ENCODE measurements at places on chromosomes 2 and 18.

DNA sequence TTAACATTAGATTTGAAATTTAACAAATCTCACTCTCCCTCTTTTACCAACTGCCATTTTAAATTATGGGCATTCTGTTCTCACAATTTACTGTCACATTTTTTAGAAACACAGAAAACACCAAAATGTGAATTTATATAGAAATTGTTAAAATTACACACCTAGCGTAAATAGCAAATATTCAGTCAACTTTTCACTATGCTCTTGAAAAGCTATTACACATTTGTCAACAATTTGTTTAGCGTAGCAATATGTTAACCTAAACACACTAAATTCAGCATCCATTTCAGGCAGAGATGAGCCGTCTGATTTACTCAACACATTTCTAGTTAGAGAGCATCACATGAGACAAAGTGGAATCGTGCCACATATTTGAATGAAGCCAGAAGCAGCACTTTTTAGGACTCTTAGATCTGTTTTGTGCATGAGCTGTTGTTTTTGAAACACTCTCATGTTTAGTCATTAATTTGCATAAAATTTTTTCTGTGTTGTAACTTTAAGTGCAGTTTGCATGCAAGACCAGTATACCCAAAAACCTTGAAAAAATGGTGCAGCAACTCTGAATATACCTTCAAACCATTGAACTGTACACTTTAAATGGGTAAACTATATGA lies 8.2 kb downstream of the TTC32 start:
- DNase-seq = no peak

DNA sequence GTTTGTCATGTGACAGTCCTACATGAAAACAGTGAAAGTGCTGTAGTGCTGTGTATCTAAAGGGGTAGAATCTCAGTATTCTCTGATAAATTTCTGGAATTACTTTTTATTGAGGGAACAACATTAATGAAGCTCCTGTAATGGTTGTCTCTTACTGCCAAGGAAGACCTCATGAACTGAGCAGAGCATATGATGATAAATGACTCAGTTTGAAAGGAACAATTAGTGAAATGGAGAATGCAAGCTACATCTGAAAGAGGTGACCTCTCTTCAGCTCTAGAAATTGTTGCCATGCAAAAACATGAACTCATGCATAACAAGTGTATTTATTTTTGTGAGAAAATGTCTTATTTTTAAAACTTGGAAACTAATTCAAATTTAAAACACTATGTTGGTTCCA lies 93.6 kb downstream of the SCN9A start:
- DNase-seq = no peak

GRCh38 chr2:233639860-233640259 lies 3.6 kb downstream of the UGT1A10 start:
- DNase-seq = no peak

DNA sequence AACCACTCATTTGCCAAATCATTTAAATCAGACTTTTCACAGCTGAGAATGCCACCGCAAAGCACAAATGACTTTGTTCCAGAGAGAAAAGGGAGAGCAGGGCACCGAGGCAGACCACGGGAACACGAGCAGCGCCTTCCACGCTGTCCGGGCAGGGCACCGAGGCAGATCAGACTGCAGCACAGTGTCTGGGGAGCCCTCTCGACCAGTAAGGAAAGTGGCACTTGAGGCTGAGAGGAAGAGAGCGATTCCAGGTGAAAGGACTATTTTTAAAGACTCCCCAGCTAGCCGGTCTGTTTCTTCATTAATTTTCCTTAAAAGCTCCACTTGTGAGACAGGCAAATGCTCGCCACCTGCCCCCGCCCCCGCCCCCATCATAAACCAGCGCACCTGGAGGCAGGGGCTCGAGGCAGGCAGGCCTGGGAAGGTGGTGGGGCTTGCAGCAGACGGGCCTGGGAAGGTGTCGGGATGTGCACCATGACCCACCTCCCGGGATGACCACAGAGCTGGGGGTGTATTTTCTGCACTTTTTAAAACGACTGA lies 80.9 kb upstream of the CTDP1 start:
- DNase-seq = no peak

DNA sequence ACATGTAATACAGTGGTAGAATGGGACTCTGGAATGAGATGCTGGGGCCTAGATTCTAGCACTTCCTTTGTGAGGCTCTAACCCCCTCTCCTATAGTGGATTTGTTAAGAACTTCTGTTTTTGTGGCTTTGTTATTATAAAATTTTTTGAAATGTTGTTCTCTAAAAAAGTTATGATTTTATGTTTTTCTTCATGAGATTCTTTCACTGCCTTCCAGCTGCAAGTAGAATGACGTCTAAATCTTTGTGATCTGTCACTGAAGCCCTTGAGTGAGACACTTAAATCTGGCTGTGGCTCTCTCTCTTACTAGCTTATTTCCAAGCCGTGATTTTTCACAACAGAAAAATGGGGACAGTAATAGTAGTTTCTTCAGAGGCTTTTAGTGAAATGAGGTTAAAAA lies 1.6 kb downstream of the CASP8 start:
- no peak for DNase-seq

- no peak for DNase-seq
Observed at GRCh38 chr2:26344581-26345282, 1.2 kb upstream of the SELENOI start.

DNA sequence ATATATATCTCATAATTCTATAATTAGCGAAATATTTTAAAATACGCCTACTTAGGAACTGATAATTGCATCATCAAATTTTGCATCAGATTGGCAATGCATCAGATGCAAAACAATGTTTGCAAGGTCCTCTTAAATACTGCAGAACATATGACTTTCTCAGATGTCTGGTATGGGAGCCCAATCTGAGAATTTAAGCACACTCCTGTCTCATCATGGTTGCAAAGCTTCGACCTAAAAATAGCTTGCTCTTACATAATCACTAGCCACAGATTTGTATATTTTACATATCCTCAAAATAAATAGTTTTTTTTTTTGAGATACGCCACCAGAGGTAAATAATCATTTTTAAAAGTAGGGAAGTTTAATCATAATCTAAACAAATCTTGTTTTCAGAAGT lies 123.2 kb downstream of the CABYR start:
- no peak for DNase-seq

DNA sequence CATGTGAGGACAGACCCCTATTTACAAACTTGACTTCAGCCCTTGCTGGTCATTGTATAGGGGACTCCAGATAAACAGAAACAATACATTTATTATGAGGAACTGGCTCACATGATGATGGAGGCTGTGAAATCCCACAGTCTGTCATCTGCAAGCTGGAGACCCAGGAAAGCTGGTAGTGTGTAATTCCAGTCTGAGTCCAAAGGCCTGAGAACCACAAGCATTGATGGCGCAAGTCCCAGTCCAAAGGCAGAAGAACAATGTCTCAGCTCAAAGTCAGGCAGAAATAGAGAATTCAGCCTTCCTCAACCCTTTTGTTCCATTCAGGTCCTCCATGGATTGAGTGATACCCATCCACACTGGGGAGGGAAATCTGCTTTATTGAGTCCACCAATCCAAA lies 28.1 kb upstream of the SPP2 start:
- DNase-seq = no peak

GRCh38 chr2:8572712-8573233 lies 109.1 kb upstream of the ID2 start:
- no peak for DNase-seq

- DNase-seq = no peak
Observed at GRCh38 chr2:46461709-46462171, 17.6 kb upstream of the TMEM247 start.

- DNase-seq = no peak
Observed at GRCh38 chr2:133062931-133063665, 393.1 kb upstream of the LYPD1 start.

- DNase-seq = no peak
Observed at GRCh38 chr18:54774423-54774822, 53.9 kb upstream of the RAB27B start.

DNA sequence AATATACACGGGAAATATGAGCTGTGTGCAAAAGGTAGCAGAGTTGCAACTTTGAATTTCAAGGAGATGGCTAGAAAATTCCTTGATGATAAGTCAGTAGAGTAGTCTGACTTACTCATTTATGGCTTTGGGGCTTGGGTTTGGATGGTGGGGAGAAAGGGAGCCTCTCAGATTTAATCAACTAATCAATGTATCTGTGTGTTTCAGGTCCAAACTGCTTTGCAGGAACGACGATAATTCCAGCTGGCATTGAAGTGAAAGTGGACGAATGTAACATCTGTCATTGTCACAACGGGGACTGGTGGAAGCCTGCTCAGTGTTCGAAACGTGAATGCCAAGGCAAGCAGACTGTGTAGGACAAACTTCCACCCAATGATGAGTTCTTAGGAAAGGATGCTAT lies 164.6 kb downstream of the VWC2L start:
- no peak for DNase-seq

- peak; percentile 59 for DNase-seq
Observed at GRCh38 chr2:203909261-203909967, 27.1 kb upstream of the ICOS start.

- DNase-seq = no peak
Observed at GRCh38 chr2:88760819-88761598, 69.5 kb downstream of the RPIA start.

DNA sequence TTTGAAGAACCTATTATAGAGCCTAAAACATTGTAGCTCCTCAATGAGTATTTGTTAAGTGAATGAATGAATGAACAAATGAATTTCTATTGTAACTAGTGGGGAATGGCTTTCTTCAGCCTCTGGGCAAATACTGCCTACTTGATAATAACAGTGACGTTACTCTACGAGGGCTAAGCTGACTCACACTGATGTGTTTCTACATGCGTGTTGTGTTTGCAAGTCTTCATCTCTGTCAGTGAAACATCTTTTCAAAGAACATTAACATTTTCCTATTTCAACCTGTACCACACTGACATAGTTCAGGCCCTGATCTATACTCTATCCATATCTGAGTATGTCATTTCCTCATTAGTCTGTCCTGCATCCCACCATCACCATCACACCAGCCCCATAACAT lies 319.9 kb upstream of the ACVR2A start:
- no peak for DNase-seq

DNA sequence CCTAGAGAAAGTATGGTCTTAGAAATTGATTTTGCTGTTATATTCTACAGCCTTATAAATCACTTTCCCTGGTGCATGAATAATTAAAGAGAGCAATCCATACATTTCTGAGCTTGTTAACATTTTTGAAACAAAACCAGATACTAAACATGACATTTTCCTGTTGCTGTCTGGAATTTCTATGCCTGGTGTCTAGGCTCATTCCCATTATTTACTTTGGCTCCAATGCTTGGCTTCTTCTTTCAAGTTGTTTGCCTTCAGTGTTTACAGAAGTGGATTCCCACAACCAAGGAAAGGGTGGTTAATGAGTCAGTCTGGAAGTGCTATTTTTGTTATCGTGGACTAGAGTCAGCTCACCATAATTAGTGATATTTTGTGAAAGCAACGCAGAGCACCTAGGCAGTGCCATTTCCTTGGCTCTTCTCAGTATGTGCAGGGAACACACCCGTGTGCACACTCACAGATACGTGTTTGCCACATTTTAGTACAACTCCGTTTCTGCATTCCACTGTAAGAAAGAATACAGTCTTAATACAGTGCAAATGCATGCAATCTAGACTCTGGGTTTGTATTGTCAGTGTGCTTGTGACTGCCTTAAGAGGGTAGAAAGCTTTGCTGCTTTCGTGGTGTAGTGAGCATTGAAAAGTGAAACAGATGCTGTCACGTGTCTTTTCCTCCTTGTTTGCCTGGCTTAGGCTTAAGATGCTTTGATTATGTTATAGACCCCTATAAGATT lies 185.0 kb upstream of the RASGRP3 start:
- no peak for DNase-seq

DNA sequence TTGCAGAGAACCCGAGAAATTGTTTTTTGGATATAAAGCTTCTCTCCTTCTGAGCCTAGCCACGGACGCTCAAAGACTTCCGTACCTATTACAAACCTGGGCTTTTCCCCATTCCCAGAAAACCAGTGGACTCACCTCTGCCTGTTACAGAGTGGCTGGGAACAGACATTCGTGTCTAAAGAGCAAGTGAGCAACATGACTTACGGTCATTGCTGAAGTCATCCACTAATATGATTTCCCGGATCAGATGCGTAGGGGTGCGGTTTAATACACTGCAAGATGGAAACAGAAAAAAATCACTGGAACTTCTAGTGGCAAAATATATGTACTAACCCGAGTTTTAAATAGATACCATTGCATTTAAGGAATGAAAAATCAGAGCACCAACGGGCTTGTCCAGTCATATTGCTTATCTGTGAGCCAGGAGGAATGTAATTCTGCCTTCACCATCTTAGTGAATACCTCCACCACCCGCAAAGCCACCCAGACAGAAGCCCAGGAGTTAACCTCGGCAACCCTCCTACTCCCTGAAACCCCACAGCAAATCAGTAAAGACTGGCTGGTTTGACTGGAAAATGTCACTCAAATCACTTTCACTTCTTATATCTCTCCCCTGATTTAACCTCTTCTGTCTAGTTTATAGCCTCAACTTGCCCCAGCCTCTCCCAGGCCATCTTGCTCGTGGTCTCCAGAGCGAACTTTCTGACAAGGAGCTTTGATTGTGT lies 151.1 kb upstream of the CAPN13 start:
- no peak for DNase-seq

- no peak for DNase-seq
Observed at GRCh38 chr2:127670055-127670956, 5.0 kb downstream of the LIMS2 start.

DNA sequence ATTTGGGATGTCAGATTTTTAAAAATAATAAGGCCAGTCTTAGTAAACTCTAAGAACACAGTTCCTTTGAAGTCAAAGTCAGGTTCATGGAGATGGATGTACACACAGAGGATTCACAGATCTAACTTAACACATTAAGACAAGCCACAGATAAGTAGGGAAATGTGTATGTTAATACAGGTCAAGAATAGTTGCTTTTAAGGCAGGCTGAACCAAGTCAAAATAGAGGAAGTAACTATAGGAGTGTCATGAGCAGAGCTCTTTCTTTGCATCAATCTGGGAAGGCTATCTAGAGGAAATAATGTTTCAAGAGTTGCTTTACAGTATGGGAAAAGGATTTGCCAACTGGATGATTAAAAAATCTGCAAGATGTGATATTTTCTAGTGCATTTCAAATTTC lies 128.0 kb upstream of the FBXO11 start:
- no peak for DNase-seq

GRCh38 chr2:193583638-193584400 lies 1389.1 kb upstream of the TMEFF2 start:
- no peak for DNase-seq

- no peak for DNase-seq
Observed at GRCh38 chr2:119011162-119011909, 69.3 kb downstream of the MARCO start.

DNA sequence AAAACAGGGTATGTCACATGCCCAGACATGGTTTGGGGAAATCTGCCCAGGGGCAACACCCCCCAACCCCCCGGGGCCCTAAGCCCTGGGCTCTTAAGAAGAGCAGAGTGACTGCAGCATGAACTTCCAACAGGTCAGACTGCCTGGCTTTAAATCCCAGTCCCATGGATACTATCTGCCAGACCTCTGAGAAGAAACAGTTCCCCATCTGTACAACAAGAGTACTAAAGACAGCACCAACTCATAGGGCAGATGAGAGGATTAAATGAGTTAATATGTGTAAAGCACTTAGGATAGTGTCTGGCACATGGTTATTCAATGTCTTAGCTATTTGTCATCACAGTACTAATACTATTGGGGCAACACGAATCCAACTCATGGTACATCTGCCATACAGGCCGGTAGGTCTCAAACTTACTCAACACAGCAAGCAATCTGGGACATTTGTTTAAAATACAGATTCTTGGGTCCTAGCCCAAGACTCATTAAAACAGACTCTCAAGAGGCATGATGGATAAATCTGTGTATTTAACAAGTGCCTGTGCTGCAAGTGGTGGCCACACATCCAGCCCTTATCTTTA lies 23.4 kb downstream of the CDH2 start:
- no peak for DNase-seq
